Coronary artery (tissue), 2 donors: ENCODE measurements at places on chromosomes 7 and 10.

- no peak for DNase-seq
Measured at GRCh38 chr10:34729619-34730018, 85.5 kb downstream of the PARD3 start.

GRCh38 chr7:106076537-106076936, 35.6 kb downstream of the SYPL1 start:
- no peak for DNase-seq

DNA sequence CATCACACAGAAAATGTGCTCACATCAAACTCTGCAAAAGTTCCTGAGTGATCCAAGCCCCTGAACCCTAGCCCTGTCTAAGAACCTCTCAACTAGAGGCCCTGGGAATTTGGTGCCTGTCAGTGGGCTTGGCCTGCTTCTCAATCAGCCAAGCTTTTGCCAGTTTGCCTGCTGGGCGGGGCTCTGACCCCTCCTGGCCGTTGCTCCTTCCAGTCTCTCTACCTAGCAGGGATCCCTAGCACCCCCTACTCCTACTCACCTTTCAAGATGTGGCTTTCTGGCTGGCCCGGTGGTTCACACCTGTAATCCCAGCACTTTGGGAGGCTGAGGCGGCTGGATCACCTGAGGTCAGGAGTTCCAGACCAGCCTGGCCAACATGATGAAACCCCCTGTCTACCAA, 2.1 kb downstream of the KLRG2 start:
- no peak for DNase-seq

- DNase-seq, result no peak
Measured at GRCh38 chr10:56722912-56723311, 361.9 kb upstream of the ZWINT start.

GRCh38 chr7:113664867-113665266, 253.9 kb downstream of the PPP1R3A start:
- DNase-seq, result no peak

DNA sequence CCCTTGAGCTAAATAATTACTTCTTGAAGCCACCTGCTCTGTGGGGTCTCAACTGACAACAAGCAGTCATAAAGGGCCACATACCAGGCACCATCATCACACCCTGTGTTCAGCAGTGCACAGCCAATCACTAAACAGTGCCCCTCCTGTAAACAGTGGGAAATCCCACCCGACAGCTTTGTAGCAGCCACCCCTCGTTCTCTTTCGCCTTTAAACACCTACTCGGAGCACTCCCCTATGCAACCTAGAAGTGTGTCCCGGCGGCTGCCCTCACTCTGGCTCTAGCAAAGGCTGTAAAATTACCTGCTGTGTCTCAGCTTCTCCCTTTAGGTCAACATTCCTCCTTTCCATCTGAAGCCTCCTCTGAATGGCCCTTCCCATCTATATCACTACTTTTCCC, 111.9 kb downstream of the TCERG1L start:
- DNase-seq, result no peak

DNA sequence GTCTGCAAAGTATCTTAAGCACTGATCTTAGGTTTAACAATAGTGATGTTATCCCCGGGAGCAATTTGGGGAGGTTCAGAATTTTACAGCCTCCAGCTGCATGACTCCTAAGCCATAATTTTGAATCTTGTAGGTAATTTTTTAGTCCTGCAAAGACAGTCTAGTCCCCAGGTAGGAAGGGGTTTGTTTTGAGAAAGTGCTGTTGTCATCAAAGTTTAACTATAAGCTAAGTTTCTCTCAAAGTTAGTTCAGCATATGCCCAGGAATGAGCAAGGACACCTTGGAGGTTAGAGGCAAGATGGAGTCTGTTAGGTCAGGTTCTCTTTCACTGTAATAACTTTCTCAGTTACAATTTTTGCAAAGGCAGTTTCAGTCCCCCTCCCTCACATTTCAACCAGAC, 79.0 kb upstream of the LRGUK start:
- DNase-seq, result no peak

GRCh38 chr7:42125321-42125720, 111.7 kb downstream of the GLI3 start:
- no peak for DNase-seq

GRCh38 chr10:44811072-44811471, 100.1 kb upstream of the TMEM72 start:
- no peak for DNase-seq

GRCh38 chr10:29204070-29204800, 84.6 kb upstream of the LYZL1 start:
- DNase-seq, result no peak

DNA sequence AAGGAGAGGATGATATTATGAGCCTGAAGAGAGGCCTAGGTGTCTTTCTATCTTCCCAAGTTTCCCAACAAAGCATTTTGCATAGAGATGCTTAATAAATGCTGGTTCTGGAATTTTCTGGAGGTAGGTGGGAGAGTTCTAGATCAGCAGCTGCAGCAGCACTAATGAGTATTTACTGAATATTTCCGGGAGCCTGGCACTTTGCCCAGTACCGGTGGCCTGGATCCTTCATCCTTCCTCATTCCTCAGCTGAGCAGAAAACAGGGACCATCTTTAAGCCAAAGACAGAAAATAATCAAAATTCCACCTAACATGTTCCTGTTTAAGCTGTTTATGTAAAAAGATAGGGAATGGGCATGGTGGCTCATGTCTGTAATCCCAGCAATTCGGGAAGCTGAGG, 813.2 kb upstream of the AUTS2 start:
- DNase-seq, result no peak

GRCh38 chr10:89360157-89360556, 17.7 kb upstream of the IFIT1B start:
- DNase-seq, result no peak

DNA sequence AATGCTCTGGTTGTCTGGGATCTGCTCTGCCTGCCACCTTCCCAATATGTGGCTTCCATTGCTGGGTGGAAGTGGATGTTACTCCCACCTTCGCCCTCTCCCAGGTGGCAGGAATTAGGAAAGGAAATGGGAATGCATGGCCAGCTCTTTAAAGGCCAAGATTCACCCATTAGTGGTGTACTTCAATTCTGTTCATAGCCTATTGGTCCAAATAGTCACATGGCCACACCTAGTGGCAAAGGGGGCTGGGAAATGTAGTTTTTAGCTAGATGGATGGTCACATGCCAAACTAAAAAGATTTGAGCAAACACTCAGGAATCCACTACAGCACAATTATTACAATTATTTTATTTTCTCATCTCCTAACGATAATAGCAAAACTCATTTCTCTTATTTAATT, 135.1 kb downstream of the NPY start:
- DNase-seq, result no peak

DNA sequence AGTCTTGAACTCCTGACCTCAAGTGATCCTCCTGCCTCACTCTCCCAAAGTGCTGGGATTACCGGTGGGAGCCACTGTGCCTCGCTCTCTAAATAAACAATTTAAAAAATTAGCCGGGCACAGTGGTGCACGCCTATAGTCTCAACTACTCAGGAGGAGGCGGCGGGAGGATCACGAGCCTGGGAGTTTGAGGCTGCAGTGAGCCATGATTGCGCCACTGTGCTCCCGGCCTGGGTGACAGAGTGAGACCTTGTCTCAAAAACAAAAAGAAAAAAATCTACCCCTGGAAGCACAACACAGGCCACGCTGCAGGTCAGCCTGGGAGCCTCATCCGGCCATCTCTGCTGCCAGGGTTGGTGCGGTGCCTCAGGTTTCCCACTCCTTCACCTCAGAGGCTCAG, 3.8 kb upstream of the EIF3B start:
- DNase-seq, result no peak

GRCh38 chr7:81819861-81820260, 50.0 kb upstream of the HGF start:
- DNase-seq, result no peak

DNA sequence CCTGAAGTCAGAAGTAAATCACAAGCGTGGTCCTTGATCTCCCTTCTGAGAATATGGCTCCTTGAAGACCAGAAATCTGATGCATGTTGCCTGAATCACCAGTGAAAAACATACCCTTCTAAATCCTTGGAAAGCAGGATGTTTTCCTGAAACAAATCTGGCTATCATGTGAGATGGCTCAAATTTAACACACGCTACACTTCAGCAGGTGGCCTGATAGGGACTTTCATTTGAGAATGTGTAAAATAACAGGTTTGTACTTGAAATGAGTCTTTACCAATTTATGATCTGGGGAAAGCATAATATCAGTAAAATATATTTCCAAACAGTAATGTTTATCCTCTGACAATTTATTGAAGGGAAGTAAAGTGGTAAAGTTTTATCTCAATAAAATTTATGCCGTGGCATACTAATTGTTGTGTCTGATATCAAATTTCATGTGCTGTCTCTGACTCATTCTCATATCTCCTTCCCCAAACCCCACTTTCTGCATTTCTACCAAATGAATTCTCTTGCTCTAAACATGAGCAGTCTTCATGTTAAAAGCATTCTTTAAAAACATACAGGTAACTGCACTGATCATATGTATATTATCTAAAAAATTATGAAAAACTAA, 17.4 kb downstream of the CYP3A4 start:
- no peak for DNase-seq

GRCh38 chr7:83150310-83150709, 12.4 kb downstream of the PCLO start:
- no peak for DNase-seq

GRCh38 chr7:20236790-20237189, 19.6 kb upstream of the MACC1 start:
- DNase-seq, result no peak

GRCh38 chr10:97889461-97890265, 40.0 kb downstream of the GOLGA7B start:
- no peak for DNase-seq

DNA sequence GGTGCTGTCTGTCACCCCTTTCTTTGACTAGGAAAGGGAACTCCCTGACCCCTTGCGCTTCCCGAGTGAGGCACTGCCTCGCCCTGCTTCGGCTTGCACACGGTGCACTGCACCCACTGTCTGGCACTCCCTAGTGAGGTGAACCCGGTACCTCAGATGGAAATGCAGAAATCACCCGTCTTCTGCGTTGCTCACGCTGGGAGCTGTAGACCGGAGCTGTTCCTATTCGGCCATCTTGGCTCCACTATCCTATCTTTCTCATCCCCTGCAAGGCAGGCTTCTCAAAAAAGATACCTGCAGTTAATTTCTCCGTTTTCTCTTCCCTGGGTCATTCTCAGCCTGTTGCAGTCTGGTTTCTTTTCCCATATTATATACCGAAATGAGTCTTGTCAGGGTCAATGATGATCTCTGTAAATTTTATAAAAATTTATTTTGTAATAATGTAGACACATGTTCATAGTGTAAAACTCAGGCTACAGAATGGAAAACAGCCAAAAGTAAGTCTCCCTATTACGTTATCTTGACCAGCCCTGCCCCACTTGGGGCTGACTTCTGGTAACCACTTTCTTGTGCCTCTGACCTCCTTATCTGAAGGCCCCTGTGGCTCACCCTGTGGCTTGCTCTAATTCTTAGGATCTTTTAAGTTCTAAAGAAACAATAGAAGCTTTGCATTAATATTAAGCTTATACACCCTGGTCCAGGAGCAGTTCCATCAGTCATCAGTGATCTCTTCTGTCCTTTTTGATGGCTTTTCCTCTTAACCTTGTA, 20.7 kb downstream of the BLVRA start:
- no peak for DNase-seq

DNA sequence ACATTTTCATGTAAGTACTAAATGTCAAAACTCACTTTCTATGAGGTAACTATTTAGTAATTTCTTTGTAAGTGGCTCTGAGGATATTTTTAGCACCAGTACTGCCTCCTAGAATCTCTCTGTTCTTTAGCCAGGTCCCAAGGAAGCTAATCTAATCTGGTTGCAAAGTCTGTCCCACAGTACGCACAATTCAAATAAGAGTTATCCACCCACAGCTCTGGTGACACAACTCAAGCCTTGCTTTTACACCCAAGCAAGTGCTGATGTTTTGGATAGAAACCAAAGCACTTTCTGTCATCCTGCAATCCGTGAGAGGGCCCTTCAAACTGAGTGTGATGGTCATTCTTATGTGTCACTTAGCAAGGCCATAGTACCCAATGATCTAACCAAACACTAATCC, 14.5 kb downstream of the GIMAP5 start:
- no peak for DNase-seq

DNA sequence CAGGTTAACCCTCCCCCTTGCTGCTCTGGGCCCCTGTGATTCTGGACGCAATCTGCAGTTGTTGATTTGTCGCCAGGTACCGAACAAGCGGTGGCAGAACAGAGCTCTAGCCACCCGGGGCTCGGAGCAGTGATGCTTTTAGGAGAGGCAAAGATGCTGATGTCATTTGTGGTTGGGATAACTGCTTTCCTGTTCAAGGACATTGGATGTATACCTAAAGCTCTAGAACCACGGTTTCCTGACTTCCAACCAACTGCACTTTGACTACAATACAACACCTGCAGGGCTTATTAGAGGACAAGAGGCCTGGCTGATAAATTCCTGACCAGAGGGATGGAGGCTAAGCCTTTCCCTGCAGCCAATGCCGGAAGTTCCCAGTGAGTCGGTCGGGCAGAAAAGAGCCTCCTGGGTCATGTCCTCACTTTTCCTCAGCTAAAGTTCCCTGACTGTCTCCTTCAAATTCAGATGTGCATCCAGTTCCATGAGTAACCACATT, 6.5 kb upstream of the RBM20 start:
- no peak for DNase-seq

- DNase-seq, result no peak
Measured at GRCh38 chr10:124285587-124286527, 132.9 kb downstream of the OAT start.

DNA sequence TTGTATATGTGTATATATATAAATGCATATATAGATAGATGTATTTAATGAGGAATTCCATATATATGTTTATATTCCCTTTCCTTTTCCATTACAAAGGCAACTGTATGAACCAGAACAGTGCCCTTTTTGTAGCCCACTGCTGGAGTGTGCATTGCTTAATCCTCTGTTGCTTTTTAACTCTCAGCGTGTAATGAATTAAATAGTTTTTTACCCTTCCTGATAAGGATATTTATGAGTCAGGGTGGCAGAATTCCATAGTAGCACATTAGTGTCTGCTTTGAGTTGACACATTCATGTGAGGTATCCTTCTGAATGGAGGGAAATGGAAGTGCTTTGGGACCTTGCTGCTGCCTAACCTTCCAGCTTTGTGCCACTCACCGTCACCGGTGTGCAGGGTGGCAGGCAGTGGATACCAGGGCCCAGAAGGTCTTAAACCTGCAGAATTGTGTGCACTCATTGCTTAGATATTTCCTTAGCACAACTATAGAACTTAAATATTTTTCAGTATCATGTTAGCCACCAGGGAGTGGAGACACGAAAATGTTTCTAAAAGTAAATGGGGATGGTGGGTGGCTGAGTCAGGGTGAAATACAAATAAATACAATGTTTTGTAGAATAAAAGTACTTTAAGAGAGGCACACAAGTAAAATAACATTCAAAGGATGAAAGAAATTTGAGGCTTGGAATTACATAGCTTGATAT, 117.9 kb downstream of the SND1 start:
- no peak for DNase-seq

GRCh38 chr10:33798754-33799153, 464.3 kb upstream of the NRP1 start:
- no peak for DNase-seq
